Thymus (tissue), 14 donors: ENCODE measurements at places on chromosomes 13 and 19.

GRCh38 chr19:31351855-31352195, 2.6 kb upstream of the TSHZ3 start:
- DNase-seq: no peak

- DNase-seq: no peak
Measured at GRCh38 chr19:16343156-16343555, 18.5 kb downstream of the KLF2 start.

GRCh38 chr19:47068876-47069406, 20.5 kb upstream of the TMEM160 start:
- DNase-seq: no peak

DNA sequence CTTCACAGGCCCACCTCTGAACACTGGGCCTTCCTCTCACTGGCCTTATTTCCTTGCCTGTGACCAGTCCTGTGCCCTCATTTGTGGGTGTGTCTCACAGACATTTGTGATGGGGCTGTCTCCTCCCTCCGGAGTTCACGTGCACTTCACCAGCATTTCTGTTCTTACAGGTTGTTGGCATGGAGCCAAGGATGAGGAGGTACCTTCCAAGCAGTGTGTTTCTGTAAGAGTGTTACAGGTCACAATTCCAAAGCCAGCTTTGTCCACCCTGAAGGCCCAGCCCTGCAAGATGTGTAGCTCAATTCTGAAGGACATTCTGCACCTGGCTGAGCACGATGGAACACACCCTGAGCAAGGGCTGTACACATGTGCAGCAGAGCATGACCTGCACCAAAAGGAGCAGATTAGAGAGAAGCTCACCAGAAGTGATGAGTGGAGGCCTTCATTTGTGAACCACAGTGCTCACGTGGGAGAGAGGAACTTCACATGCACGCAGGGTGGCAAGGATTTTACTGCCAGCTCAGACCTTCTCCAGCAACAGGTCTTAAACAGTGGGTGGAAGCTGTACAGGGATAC, 8.1 kb downstream of the ZNF749 start:
- no peak for DNase-seq

GRCh38 chr19:11141937-11142527, 13.6 kb downstream of the SPC24 start:
- no peak for DNase-seq

GRCh38 chr13:66659701-66660467, 570.3 kb downstream of the PCDH9 start:
- no peak for DNase-seq

- DNase-seq: no peak
Measured at GRCh38 chr13:24742294-24742693, 21.7 kb upstream of the RNF17 start.
